ENCODE measurements at places on chromosomes 2 and 18.
A peak's percentile ranks its signal among the peaks of the same experiment; 100 is the strongest.

GRCh38 chr18:61752973-61753372 lies 139.8 kb downstream of the RNF152 start:
- no peak for DNase-seq

- peak; percentile 26 for DNase-seq
Observed at GRCh38 chr2:36733215-36733614, 36.7 kb downstream of the VIT start.

DNA sequence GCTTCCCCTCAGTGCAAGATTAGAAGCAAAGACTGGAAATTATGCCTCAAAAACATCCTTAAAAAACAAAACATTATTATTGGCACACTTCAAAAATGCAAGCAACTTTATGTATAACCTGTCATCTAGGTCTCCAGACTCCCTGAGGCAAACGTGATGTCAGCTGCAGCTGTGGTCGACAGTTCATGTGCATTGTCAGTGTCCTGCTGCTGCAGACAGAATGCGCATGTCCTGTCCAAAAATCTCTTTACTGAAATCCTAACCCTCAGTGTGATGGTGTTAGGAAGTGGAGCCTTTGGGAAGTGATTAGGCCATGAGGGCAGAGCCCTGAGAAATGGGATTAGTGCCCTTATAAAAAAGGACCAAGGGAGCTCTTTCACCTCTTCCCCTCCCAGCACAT lies 126.9 kb downstream of the CYRIA start:
- no peak for DNase-seq

DNA sequence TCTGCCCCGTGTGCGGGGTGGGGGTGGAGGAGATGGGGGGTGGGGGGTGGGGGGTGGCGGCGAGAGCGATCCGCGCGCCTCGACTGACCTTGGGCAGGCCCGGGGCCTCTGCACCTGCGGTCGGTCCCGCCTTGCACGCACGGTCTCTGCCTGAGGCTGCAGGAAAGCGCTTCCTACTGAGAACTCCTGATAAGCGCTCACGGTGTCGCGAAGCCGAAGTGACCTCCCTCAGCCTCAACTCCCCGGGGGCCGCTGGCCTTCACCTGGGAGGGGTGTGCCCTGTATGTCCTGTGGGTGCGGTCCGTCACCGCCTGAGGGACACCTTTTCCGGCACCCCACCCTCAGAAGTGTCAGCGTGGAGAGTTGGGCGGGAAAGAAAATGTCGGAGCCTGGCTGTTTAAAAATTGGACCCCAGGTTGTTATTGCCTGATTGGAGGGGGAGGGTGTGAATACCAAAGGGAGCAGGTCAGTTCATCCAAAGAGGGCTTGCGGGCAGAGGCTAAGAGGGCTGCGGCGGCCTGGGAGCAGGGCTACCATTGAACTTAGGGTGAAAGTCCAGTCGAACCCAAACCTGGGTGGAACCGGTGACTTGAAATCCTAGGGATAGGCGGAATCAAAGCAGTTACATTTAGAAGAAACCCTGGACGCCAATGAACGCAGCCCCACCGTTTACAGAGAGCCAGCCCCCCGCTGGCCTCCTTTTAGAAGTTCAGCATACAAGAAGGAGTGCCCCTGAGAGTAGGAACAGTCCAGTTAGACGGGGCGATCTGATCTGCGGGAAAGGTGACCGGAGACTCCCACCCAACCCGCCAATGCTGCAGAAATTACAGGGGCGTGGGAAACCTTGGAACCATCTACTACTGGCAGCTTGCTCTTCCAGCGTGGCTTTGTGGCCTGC lies 1.2 kb downstream of the MAL start:
- no peak for DNase-seq
